Pulmonary artery endothelial cell (primary cell): ENCODE measurements at places on chromosomes 1 and 21. TPM values are rescaled to one million over a fixed set of nuclear protein-coding genes. Genes with fewer than 3 reads are reported as not detected.

- DNase-seq = no peak
These were observed 525 bp downstream of the AIRE start for GRCh38 chr21:44286086-44286715.

DNA sequence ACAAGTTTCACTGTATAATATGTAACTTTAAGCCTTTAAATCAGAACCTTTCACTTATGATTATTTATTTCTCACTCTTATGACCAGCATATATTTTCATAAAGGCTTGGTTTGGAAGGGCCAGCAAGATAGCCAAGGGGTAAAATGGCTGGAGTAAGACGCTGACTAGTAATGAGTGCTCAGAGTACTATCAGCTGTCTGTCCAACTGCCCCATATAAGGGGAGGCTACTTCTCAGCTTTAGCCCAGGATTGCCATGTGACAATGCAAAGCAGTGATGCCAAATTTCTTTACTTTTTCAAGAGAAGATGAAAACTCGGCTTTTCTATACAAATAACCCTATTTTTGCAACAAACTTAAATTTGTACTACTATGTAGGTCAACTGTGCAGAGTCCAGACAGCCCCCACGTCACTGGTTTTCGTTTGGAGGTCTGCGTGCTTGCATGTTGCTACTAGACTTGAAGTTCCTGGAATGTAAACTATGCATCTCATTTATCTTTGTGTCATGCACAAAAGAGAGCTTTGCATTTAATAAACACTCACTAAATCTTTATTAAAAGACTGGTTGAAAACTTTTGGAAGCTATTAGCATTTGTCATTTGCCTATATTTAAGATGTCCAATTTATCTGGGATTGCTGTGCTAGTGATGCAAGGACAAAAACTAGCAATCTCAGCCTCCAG, 110.4 kb downstream of the TNFSF18 start:
- no peak for DNase-seq

DNA sequence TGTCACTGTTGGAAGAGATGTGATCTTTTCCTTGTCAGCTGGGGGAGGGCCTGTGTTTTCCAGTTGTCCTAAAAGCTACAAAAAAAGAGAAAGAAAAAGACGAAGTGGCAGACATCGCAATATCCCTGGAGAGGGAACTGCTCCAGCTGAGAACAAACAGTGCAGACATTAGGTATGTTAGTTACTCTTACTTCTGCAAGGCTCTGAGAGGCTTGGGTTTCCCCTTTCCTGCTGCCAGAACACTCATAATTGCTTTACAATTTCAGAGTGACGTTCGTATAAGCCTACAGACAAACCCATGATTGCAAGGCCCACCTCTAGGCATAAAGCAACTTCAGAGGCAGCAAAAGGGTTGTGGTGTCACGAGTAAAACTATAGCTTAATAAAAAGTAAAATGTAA, 31.1 kb downstream of the CD160 start:
- no peak for DNase-seq

GRCh38 chr1:24503059-24503751, 569 bp downstream of the RCAN3 start:
- no peak for DNase-seq

DNA sequence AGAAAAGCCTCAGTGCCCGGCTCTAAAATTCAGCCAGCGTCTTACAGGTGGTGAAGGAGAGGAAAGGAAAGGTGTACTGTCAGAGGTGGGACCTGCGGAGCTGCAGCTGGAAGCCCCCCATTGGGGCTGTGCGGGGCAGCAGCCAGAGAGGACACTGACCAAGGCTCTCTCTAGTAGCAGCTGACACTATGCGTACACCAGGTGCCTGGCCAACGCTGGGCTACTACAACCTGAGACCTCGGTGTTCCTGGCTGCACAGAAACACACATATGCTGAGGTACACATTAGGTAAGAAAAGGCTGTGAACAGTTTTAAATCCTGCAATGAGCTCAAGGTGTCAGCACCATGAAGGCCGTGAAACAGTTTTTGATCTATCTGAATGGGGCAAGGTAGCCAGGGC, 55.5 kb upstream of the EDN2 start:
- no peak for DNase-seq

- no peak for DNase-seq
These were observed 96.9 kb downstream of the PAPPA2 start for GRCh38 chr1:176559878-176560277.

DNA sequence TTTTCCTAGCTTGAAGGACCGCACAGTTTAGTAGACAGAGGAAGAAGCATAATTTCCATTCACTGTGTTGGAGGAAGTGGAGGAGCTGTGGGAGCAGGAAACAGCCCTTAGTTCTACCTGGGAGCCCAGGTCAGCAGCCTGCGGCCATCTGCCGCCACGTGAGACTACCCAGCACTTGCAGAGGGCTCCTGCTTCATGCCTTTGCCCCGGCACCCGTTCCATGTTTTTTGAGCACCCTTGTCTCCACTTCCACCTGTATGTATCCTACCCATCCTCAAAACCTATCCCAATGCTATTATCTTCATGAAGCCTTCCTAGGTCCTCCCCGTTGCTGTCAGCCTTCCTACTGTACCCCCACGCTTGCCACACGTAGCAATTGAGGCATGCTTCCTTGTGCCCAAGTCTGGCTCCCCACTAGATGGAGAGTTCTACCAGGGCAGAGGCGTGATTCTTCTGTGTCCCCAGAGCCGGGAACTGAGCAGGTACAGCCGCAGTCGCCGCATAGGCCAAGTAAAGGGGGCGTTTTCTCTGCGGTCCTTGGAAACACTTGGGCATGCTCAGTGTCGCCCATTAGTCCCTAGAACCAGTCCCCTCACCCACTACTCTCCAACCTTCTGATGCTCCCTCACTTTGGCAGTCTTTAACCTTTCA, 1.9 kb downstream of the SLC6A9 start:
- DNase-seq = no peak

- no peak for DNase-seq
These were observed 106.1 kb downstream of the CRYAA start for GRCh38 chr21:43274946-43275310.

DNA sequence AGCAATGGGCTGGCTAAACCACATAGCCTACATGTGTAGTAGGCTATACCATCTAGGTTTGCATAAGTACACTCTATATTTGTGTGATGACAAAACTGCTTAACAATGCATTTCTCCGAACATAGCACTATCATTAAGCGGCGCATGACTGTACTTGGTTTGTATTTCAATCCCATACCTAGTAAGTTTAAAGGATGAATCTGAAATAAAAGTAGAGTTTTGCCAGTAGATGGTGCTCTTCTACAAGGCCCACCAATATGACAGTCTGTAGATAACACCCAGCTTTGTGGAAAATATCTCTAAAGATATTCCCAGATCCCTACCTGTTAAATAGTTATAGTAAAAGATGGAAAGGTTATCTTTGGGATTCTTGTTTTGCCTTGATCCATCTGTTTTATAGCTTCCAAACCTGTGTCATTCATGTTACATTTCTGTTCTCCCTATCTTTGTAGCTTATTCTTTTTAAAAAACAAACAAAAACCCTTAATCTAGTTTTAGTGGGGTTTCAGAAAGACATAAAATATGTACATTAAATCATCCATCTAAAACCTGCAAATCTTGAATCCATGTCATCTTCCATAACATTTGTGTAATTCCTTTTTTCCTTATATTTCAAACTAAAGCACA, 33.9 kb upstream of the ASPM start:
- no peak for DNase-seq

DNA sequence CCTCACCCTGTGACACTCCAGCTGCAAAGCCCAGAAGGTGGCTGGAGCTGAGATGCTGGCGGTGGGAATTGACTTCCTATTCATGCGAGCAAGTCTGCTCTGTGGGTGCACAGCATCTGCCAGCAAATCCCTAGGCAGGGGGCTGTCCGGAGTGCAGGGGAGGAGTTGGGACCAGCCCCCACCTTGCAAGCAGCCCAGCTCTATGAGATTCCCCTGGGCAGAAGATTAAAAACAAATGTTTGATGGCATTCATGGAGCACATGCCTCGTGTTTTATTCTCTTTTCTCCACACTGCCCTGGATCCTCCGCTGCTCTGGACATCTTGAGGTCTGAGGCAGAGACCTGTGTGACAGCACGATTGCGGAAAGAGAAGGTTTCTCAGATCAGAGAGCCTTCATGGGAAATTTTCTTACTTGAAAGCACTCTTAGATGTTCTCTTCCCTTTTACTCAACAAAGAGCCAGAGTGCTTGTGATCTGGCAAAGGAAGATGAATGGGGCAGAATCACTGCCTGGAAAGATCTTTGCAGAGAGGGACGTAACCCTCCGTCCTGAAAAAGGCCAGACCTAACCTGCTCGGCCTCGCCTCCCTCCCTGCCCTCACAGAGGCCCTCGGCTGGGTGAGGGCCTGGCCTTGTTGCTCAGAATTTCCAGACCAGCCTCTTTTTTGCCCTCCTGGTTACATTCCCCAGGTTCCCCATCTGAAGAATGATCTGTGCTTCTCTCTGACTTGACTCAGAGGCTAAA, 597.1 kb downstream of the KIF26B start:
- DNase-seq = no peak

DNA sequence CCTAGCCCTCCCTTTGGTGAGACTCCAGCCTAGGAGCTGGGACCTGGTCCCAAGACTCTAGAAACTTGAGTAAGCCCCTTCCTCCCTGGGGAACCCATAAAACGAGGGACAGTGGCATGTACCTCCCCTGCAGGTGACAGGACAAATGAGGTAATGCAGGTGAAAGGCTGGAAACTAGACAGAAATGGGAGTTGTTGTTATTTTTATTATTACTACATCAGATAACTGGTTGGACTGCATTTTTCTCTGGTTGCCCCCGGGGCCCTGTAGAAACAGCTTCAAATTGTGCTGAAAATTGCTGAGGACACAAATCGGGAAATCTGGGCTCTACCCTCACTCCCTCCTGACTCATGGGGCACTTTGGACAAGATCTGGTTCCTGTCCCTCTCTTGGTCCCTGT, 132.3 kb upstream of the WNT4 start:
- no peak for DNase-seq

GRCh38 chr1:241924080-241924808, 33.3 kb upstream of the BECN2 start:
- DNase-seq = no peak

RGS8 gene
- not detected in 2 replicates for total RNA-seq

COL24A1 gene
- total RNA-seq = 0.07 TPM in 2 replicates

SETDB1 gene
- 36.7 and 41.7 TPM in 2 replicates for total RNA-seq
